ENCODE measurements at places on chromosomes 1 and 21. TPM values are rescaled to one million over a fixed set of nuclear protein-coding genes. Genes with fewer than 3 reads are reported as not detected.

DNA sequence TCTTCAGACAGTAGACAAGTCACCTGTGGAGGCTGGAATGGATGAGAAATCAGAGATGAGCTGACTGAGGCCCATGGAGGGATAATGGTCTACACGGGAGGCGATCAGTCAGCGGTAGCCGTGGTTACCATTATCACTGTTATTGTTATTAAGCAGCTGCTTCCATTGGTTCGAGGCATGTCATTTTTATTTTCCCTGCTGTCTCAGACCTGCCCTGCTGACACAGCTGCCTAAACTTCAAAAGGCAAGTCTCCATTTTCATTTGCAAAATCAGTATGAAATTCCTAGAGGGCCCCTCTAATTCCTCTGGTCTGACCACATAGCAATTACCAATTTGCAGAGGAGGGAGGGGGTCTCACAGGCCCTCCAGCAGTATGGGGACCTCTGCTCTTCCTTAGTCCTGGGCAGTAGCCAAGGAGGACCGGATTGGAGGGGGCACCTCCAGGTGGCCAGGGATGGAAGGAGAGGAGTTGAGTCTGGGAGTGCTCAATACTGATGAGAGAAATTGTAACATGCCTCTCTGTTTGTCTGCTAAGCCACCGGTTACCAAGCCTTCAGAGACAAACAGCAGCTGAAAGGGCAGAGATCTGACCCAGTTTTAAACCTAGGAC lies 184.2 kb downstream of the TRABD2B start:
- no peaks in the 10 kb centered on the region for H3K4me1 ChIP-seq
- H3K27ac ChIP-seq = no peak overlapping the region
- no peak for DNase-seq
- no peaks in the 10 kb centered on the region for H3K36me3 ChIP-seq

OBSCN gene
- total RNA-seq = 21.5 TPM

DNA sequence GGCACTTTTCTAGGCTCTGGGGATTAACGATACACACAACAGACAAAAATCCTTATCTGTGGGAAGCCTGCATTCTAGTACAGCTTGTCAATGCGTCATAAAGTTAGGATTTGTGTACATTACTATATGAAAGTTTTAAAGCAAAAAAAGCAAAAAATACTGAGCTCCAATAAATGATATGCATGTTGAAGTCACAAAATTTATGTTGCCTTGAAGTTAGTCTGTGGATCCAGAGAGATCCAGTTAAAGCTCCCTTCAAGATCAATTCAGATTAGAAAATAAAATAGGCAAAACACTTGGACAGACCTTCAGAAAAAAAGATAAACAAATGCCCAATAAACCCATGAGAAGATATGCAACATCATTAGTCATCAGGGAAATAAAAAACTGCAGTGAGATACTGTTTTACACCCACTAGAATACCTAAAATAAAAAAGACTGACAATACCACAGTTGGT lies 33.1 kb upstream of the KCNQ4 start:
- no peak overlapping the region for H3K27ac ChIP-seq
- peaks cover 37% of the 10 kb centered on the region for H3K36me3 ChIP-seq
- no peaks in the 10 kb centered on the region for H3K4me1 ChIP-seq
- no peak overlapping the region for H3K4me3 ChIP-seq

DNA sequence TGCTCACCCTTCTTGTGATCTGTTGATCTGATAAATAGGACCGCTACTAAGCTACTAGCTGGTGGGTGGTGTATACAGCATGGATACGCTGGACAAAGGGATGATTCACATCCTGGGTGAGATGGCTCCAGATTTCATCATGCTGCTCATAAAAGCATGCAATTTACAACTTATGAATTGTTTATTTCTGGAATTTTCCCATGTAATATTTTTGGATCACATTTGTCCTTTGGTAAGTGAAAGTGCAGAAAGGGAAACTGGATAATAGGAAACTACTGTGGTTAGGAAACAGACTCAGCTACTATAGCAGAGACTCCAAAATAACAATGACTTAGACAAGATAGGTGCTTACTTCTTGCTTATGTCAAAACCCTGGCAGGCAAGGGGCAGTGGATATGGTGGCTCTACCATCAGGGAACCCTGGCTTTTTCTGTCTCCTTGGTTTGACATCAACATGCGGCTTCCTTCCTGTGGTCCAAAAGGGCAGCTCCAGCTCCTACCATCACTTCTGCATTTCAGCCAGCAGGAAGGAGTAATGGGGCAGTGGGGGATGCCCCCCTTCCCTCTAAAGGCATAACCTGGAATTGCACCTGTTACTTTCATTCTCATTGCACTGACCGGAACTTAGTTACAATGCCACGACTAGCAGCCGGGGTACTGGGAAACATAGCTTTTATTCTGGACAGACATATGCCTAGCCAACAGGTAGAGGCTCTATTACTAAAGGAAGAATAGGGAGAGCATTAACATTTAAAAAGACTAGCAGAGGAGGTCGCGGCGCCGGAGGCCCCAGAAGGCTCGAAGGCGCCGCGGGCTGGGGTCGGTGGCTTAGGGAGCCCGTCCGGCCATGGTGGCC lies 13.8 kb upstream of the AK2 start:
- H3K27me3 ChIP-seq = no peaks in the 10 kb centered on the region
- no peak overlapping the region for H3K27ac ChIP-seq
- peaks cover 3% of the 10 kb centered on the region for H3K4me1 ChIP-seq
- H3K4me3 ChIP-seq = no peak overlapping the region

DNA sequence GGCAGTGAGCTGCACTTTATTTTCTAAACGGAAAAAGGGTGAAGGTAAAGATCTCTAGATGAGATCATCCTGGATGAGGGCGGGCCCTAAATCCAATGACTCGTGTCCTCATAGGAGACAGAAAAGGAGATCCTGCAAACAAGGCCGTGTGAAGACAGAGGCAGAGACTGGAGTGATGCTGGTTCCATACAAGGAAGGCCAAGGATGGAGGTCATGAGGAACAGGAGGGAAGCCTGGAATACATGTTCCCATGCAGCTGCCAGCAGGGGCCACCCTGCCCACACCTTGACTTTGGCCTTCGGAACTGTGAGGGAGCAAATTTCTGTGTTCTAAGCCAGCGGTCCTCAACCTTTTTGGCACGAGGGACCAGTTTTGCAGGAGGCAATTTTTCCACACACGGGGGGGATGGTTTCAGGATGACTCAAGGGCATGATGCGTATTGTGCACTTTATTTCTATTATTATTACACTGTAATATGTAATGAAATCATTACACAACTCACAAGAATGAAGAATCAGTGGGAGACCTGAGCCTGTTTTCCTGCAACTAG lies 94.3 kb downstream of the PSMG1 start:
- no peaks in the 10 kb centered on the region for H3K36me3 ChIP-seq
- no peak for DNase-seq
- no peaks in the 10 kb centered on the region for H3K27me3 ChIP-seq
- no peaks in the 10 kb centered on the region for H3K4me1 ChIP-seq

ELF3 gene
- 13.0 TPM for total RNA-seq

DNA sequence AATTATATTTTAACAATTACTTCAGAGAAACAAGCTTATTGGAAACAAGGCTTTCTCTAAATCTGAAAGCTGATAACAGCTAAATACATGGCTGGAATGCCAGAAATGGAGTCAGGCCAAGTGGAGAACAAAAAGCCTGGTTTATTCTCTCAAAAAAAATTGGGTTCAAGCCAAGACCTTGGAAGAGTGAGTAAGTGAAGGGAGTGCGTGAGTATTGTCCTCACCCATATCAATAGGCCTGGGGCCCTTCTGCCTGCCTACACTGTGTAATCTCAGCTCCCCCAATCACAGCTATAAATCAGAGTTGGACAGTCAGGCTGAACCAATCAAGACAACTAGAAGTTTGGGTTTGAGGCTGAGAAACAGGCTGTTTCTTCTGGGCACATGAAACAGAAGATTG lies 7.4 kb downstream of the KYAT3 start:
- H3K27me3 ChIP-seq = no peaks in the 10 kb centered on the region
- no peak overlapping the region for H3K4me3 ChIP-seq
- DNase-seq = no peak
- H3K36me3 ChIP-seq = peaks cover 18% of the 10 kb centered on the region
- peaks cover 16% of the 10 kb centered on the region for H3K4me1 ChIP-seq

PKLR gene
- total RNA-seq = 3.7 TPM

SYT2 gene
- total RNA-seq = 12.5 TPM

Data from GM23338 (cell line).